ENCODE measurements at places on chromosomes 3 and 15.
A peak's percentile ranks its signal among the peaks of the same experiment; 100 is the strongest.

- DNase-seq = no peak
Measured at GRCh38 chr15:52221730-52222129, 30.5 kb upstream of the GNB5 start.

GRCh38 chr3:141105828-141106628 is 54.9 kb downstream of the SPSB4 start:
- DNase-seq = peak; percentile 95

DNA sequence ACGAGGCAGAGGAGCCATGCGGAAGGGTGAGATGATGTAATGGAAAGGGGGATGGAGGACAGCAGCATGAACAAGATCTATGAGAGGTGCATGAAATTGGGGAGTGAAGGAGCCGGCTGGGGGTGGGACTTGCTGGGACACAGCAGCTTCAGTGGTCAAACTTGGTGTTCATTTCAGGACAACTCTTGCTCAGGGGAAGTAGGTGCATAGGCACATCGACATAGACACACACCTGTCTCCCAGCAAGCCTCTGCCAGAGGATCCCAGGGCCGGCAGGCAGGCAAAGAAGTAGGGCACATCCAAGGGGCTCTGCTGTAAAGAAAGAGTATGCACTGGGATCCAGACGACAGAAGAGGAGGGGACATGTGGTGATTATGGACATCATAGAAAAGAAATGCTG is 113.1 kb upstream of the NR2E3 start:
- no peak for DNase-seq

DNA sequence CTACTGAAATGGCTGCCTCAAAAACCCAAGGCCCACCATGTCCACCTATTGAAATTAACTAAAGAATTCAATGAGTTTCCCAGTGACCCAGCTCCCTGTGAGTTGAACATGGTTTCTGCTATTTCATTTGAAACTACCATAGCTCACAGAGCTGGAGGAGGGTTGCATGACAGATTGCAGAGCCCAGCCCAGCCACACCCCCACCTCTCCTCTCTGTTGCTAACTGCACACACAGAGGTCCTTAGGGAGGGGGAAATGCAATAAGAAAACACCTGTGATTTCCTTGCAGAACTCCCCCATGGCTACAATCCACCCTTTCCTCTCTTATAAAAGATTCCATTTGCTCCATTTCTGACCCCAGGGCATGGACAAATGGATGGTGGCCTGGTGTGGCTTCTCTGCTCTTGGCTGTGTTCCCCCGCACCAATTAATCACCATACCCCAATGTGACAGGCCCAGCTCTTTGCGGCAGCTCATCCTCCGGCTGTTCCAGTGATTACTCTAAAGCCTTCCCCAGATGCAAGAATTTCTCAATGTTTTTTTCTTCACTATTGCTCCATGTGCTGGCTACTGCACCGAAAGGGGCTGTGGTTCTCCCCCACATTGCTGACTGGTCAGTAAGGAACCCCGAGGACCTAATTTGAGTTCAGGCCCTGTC is 208.4 kb upstream of the KBTBD8 start:
- no peak for DNase-seq

DNA sequence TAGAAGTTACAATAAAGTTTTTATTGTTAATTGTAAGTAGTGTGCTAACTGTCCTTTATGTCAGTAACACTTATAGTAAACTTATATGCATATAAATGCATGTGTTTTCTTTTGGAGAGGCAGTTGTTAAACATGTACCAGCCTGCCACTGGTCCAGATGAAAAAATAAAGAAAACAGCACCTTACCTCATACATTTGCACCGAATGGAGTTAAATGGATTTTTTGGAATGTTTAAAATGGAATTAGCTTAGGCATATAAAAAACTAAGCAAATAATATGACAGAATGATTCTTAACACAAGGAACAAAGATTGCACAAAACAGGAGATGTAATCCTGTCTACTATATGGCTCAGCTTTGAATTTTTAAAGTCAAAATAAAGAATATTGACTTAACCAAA is 50.2 kb upstream of the ALDH1A3 start:
- DNase-seq = no peak

DNA sequence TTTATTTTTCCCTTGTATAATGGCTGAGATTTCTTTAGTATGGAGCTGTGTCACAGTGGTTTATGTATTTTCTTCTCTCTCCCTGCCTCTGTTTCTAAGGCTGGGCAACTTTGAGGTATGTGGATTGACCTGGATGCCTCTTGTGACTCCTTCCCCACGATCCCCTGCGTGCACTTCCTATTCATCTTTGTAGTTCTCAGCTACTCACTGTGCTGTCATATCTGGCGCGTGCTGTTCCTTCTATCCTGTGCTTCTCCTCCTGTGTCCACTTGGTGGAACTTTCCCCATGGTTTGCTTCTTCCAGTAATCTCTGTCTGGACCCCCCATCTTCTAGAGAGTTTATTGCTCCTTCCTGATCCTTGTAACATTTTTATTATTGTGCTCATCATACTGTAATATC is 97.3 kb downstream of the AKAP13 start:
- peak; percentile 82 for DNase-seq

GRCh38 chr3:30226601-30227151 is 379.7 kb upstream of the TGFBR2 start:
- no peak for DNase-seq

DNA sequence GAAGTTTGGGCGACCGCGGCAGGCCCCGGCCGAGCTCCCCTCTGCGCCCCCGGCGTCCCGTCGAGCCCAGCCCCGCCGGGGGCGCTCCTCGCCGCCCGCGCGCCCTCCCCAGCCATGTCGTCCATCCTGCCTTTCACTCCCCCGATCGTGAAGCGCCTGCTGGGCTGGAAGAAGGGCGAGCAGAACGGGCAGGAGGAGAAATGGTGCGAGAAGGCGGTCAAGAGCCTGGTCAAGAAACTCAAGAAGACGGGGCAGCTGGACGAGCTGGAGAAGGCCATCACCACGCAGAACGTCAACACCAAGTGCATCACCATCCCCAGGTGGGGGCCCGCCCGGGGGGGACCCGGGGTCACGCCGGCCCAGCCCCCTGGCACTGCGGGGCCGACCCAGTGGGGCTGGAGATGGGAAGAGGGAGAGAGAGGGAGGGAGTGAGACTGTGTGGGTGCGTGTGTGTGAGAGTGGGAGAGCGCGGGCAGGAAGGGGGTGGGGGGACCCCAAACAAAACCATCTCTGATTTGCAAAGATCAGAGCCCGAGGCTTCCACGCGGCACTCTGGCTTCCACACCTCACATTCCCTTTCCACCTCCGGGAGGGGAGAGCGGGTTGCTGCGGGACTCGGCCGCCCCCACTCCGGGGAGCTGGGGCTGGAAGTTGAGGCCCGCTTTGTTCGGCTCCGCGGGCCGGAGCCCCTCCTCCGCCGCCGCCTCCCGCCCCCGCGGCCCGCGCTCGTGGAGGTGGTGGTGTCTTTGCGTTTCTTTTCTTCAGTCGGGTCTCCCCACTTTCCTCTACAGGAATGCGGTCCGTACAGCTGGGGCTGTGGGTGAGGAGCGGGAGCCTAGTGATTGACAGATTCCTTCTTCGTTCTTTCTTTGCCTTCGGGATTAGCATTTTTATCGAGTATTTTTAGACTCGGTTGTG is 898 bp downstream of the SMAD3 start:
- DNase-seq = no peak

DNA sequence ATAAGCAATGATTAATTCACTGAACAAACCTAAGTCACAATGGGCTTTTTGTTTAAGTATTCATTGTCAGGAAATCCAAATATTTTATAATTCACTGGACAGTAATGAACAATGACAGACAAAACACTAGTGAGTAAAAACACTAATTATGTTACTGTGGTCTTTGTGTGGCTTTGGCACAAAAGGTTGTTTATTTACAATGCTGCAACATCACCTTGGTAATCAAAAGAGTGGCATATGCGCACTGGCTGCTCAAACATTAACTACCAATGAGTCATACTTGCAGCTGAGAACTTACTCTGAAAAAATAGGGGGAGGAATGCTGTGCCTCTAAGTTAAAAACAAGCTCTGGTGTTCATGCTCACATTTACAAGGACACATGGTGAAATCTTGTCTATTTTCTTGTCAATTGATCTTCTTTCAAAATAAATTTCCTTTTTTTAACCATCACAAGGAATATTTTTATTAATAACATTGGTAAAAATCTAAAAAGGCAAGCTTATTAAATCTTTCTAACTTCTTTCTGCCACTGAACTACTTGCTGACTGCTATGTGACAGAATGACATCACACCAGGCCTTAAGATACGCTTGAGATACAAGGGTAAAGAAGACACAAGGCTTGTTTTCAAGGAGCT is 85.2 kb upstream of the PPIB start:
- peak; percentile 96 for DNase-seq

GRCh38 chr3:181955566-181955965 is 243.8 kb downstream of the SOX2 start:
- DNase-seq = no peak

DNA sequence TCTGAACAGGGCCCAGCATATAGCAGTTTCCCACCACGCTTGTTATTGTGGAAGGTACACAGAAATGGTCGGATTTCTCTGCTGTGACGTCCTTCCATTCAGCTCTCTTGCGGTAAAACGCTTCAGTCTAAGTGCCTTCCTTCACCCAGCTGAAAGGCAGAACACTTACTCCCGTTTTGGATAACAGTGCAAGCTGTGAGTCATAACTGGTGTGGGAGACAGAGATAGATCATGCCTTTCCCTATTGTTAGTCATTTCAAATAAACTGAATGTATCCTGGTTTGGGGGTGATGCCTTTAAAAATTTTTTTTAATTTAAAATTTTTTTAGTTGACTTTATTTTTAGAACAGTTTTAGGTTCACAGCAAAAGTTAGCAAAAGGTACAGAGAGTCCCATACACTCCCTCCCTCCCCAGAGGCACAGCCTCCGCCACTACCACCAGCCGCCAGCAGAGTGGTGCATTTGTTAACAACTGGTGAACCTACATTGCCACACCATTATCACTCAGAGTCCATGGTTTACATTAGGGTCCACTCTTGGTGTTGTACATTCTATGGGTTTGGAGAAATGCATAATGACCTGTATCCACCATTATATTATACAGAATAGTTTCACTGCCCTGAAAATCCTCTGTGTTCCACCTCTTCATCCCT is 94.9 kb upstream of the NSMCE3 start:
- peak; percentile 33 for DNase-seq

DNA sequence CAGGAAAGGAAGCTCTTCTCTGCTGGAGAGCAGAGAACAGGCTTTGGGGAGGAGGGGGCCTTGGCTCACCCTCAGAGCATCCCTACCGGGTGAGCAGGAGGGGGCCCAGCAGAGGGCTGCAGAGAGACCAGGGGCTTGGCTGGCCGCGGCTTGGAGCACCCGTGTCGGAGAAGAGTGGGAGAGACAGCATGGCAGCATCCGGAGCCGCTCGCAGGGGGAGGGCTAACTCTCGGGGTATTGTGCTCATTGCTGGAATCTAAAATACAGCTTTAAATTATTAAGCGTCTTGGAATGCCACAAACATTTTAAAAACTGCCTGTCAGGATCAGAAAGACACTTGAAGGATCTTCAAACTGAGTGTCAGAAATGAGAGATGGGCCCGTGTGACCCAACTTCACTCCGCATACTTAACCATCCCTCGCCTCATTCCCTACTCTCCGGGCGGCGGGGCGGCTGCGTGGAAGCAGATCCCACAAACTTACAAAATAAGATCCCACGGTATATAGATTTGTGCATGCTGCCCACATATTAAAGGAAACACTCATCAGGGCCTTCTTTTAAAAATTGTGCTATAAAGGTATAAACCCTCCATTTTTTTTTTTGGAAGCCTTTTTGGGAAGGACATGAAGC is 53.9 kb downstream of the EIF4E3 start:
- no peak for DNase-seq

DNA sequence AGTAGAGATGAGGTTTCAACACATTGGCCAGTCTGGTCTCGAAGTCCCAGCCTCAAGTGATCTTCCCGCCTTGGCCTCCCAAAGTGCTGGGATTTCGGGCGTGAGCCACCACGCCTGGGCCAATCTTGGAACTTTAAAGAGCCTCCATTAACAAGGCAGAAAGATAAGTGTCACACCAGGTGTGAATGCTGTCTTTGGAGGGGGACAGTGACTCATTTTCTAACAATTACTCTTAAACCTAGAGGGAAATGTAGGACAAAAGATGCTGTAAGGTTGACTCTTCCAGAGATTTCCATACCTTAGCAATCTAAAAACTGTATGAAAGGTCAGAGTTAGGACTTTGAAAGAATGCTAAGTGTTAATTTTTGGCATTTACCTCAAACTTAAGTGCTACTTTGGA is 84.9 kb downstream of the FNDC3B start:
- DNase-seq = no peak

- DNase-seq = peak; percentile 76
Measured at GRCh38 chr3:197465996-197466549, 89.7 kb downstream of the BDH1 start.

DNA sequence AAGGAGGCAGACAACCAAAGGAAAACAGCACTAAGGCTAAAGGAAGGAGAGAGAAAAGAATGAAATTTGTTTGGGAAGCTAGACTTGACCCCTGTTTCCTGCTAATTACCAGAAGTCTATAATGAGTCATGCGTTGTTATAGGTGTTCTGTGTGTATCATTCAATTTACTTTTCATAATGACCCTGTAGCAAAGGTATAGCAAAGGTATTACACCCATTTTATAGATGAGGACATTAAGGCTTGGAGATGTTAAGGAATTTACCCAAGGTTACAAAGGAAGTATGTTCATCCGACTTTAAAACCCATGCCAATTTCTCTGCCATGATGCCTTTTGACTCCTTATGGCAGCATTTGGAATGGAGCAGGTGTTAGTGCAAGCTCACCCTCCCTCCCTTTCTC is 54.9 kb downstream of the RAP2B start:
- DNase-seq = no peak

DNA sequence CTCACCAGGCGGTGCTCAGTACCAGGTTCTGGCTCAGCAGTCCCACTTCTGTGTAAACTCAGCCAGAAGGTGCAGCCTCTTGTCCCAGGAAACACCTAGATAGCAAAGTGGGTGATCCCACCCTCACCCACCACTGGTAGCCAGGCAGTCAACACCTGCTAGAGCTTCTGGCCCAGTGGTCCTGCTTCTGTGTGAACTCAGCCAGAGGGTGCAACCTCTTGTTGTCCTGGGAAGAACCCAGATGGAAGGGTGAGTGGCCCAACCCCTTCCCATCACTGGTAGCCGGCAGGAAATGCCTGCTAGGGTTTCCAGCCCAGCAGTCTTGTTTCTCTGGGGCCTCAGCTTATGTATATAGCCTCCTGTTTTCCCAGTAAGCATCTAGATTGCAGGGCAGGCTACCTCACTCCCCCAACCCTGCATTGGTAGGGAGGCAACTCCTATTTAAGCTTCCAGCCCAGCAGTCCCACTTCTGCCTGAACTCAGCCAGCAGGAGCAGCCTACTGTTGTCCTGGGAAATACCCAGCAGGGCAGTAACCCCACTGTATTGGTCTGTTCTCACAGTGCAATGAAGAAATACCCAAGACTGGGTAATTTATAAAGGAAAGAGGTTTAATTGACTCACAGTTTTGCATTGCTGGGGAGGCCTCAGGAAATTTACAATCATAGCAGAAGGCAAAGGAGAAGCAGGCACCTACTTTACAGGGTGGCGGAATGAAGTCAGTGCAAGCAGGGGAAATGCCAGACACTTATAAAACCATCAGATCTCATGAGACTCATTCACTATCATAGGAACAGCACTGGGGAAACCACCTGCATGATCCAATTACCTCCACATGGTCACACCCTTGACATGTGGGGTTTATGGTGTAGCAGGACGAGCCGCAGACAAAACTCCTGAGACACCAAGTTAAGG is 110.6 kb downstream of the DTWD1 start:
- peak; percentile 17 for DNase-seq
